Stimulated activated CD8-positive, alpha-beta memory T cell treated with anti-CD3 and anti-CD28 coated beads, Interleukin-15, amount 100 ng/mL, for 4 hours (primary cell): ENCODE measurements at places on chromosomes 2 and 18.

DNA sequence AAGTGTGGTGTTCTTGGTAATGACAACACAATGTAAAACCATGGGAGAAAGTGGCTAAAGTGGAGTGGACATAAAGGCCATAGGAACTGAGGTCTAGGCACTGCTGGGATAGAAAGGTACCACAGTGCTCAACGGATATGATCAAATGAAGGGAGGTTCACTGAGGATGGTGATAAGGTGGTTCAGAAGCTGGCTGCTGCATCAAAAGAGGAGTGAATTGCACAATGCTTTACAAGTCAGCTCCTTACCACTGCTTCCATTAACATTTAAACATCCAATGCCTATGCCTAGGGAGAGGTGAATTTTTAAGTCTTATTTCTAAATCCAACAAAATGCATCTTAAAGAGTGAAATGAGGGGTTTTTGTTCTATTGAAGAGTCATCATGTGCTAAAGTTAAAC is 100.1 kb upstream of the ITGB6 start:
- DNase-seq = no peak

GRCh38 chr2:65658881-65659280 is 226.5 kb upstream of the SPRED2 start:
- DNase-seq = no peak

- no peak for DNase-seq
Measured at GRCh38 chr18:43001821-43002220, 113.7 kb downstream of the RIT2 start.

GRCh38 chr2:196702641-196703040 is 63.1 kb downstream of the CCDC150 start:
- DNase-seq = no peak

GRCh38 chr2:100412466-100412865 is 5.0 kb downstream of the CHST10 start:
- no peak for DNase-seq

- no peak for DNase-seq
Measured at GRCh38 chr2:220894069-220894468, 678.0 kb downstream of the EPHA4 start.

GRCh38 chr2:21363364-21363763 is 239.6 kb downstream of the TDRD15 start:
- DNase-seq = no peak

- no peak for DNase-seq
Measured at GRCh38 chr18:8139891-8140406, 469.3 kb upstream of the RAB12 start.

DNA sequence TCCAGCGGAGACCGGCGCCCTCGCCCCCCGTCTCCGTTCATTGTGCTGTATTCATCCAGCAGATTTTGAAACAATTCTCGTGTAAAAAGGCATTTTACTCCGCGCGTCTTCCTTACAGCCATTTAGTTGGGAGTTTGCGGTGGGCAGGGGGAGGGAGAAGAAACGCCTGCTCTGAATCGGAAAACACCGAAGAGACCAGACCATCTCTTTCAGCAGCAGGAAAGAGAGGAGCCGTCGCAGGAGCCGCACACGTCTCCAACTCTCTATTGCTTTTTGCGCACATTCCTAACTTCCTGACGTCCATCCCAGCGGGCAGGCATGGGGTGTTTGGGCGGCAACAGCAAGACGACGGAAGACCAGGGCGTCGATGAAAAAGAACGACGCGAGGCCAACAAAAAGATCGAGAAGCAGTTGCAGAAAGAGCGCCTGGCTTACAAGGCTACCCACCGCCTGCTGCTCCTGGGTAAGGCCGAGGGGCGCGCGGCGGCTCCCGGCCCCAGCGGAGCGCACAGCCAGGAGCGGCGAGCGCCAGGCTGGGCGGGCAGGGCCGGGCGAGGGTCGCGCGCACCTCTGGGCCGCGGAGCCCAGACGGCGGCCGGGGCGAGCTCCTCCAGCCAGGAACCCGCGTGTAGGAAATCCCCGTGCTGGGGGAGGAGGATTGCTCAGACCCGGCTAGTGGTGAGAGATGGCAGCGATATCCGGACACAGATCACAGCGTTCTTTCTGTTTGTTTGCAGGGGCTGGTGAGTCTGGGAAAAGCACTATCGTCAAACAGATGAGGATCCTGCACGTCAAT is 63.2 kb downstream of the GNAL start:
- no peak for DNase-seq

- DNase-seq = no peak
Measured at GRCh38 chr2:19767899-19768298, 133.9 kb downstream of the TTC32 start.

- DNase-seq = no peak
Measured at GRCh38 chr2:201880579-201880978, 74.2 kb downstream of the CDK15 start.

- DNase-seq = no peak
Measured at GRCh38 chr2:7861910-7862702, 819.8 kb upstream of the ID2 start.

- DNase-seq = no peak
Measured at GRCh38 chr18:79634593-79635426, 44.8 kb upstream of the CTDP1 start.

GRCh38 chr2:60553495-60554073 is at the start of gene BCL11A:
Gene BCL11A (minus strand): TSS chr2:60553654. CDS start chr2:60553270, 384 bp downstream.
- no peak for DNase-seq

GRCh38 chr2:122899614-122900013 is 1125.5 kb upstream of the CNTNAP5 start:
- DNase-seq = no peak
